ENCODE measurements at places on chromosomes 16 and 17.

- H3K4me3 ChIP-seq, result no peak overlapping the region
- peaks cover 13% of the 10 kb centered on the region for H3K27me3 ChIP-seq
- H3K36me3 ChIP-seq, result no peaks in the 10 kb centered on the region
These were observed 201.8 kb downstream of the CDH11 start for GRCh38 chr16:64919929-64920607.

DNA sequence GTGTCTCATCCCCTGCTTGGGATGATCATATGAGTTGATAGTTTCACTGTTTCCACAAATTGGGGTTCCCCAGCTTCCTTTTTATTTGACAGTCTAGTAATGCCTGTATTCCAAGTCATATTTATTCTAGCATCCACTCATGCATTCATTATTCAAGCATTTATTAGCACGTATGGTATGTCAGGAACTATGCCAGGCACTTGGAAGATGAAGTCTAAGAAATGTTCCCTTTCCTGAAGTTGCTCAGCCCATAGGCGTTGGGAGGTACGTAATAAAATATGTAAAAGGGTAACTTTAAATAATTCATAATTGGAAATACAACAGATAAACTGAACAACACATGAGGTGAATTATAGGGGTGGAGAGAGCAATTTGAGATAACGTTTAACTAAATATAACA lies 338.0 kb upstream of the MAF start:
- no peak overlapping the region for H3K4me3 ChIP-seq
- no peaks in the 10 kb centered on the region for H3K4me1 ChIP-seq
- H3K27me3 ChIP-seq, result peaks cover 11% of the 10 kb centered on the region
- no peak for DNase-seq
- H3K27ac ChIP-seq, result no peak overlapping the region

DNA sequence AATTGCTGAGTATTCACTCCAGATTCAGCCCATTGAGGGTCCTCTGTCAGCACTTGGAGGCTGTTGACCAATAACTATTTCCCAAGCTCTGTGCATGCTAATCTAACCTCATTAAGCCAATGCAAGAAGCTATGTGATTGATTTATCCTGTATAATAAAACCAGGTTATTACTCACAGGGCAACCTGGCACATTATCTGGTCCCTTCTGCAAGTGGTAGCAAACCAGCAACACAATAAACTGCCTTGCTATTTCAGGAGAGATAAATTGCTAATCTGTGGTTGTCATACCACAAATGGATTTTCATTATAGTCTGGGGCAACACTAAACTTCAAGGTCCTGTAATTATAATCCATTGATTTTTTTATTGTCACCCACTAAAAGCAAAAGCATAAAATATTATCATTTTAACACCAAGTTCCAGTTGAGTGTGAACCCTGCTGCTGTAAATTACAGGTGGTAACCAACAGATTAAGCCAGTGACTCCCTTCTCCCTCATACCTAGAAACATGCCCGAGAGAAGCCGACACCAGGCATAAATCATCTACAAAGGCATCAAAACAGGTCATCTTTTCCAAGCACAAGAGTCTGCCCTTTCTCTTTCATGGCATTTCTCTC lies 51.1 kb upstream of the SOX9 start:
- DNase-seq, result no peak
- H3K36me3 ChIP-seq, result peaks cover 8% of the 10 kb centered on the region
- no peaks in the 10 kb centered on the region for H3K4me1 ChIP-seq
- no peak overlapping the region for H3K4me3 ChIP-seq
- no peak overlapping the region for H3K27ac ChIP-seq

DNA sequence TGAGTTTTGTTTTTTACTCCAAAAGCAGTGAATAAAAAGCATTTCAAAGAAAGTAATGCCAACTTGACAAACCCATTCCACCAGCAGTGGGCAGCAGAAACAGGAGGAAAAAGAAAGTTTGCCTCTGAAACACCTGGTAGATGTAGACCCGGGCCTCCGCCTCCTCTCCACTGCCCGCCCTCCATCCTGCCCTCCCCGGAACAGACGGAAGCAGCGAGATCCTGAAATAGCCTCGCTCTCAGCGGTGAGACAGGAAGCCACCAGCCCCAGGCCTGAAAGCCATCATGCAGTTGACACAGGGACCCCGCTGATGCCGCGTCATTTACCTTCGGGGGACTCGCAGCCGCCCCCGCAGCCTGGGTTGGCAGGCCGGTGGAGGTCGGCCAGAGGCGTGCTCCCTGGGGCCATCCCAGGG lies 67.8 kb downstream of the C16orf78 start:
- H3K36me3 ChIP-seq, result no peaks in the 10 kb centered on the region
- H3K4me1 ChIP-seq, result peaks cover 66% of the 10 kb centered on the region
- H3K27ac ChIP-seq, result no peak overlapping the region
- peaks cover 28% of the 10 kb centered on the region for H3K27me3 ChIP-seq
- peak overlapping the region; percentile 47 for H3K4me3 ChIP-seq

DNA sequence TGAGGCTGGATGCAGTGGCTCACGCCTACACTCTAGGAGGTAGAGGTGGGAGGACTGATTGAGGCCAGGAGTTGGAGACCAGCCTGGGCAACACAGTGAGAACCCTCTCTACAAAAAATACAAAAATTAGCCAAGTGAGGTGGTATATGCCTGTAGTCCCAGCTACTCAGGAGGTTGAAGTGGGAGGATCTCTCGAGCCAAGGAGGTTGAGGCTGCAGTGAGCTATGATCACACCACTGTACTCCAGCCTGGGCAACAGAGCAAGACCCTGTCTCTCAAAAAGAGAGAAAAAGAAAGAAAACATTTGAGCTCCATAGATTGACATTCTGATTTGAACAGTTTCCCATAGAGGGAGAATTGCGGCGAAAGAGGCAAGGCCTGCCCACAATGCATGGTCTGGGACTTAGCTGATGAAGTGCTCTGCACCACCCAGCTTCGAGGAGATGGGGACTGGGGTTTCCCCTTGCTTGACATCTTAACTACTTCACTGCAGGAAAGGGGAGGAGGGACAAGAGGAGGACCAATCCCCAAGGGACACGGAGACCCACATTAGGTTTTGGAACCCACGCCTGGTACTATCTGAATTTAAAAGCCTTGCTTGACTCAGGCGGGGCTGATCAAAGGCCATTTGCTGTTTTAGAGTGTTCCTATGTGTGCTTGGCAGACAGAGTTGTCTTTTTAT lies 21.7 kb downstream of the MSI2 start:
- H3K4me3 ChIP-seq, result no peak overlapping the region
- H3K27me3 ChIP-seq, result peaks cover 3% of the 10 kb centered on the region
- H3K4me1 ChIP-seq, result peaks cover 96% of the 10 kb centered on the region
- H3K27ac ChIP-seq, result peak overlapping the region; percentile 89

GRCh38 chr17:68205251-68205807 lies 42.5 kb upstream of the AMZ2 start:
- peak; percentile 94 for DNase-seq
- H3K27ac ChIP-seq, result no peak overlapping the region
- peak overlapping the region; percentile 91 for H3K4me3 ChIP-seq
- H3K27me3 ChIP-seq, result peaks cover 51% of the 10 kb centered on the region
- H3K4me1 ChIP-seq, result peaks cover 24% of the 10 kb centered on the region
- H3K36me3 ChIP-seq, result peaks cover 20% of the 10 kb centered on the region

GRCh38 chr17:67689534-67690177 lies 28.1 kb upstream of the NOL11 start:
- H3K36me3 ChIP-seq, result peaks cover 26% of the 10 kb centered on the region
- no peak overlapping the region for H3K27ac ChIP-seq
- peaks cover 8% of the 10 kb centered on the region for H3K27me3 ChIP-seq

DNA sequence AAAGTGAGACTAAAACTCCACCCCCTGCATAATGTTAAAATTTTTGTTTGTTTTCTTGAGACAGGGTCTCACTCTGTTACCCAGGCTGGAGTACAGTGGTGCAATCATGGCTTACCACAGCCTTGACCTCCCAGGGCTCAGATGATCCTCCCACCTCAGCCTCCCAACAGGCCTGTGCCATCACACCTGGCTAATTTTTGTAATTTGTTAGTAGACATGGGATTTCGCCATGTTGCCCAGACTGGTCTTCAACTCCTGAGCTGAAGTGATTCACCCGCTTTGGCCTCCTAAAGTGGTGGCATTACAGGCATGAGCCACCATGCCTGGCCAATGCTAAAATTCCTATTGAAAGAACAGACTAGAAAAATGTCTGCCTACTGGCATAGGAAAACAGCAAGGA lies 103.8 kb downstream of the TRIM37 start:
- H3K27ac ChIP-seq, result no peak overlapping the region
- H3K27me3 ChIP-seq, result no peaks in the 10 kb centered on the region
- H3K4me1 ChIP-seq, result peaks cover 12% of the 10 kb centered on the region
- no peak overlapping the region for H3K4me3 ChIP-seq
- H3K36me3 ChIP-seq, result peaks cover 34% of the 10 kb centered on the region

GRCh38 chr17:54270499-54270898 lies 447.8 kb downstream of the KIF2B start:
- H3K36me3 ChIP-seq, result no peaks in the 10 kb centered on the region
- H3K4me1 ChIP-seq, result no peaks in the 10 kb centered on the region
- H3K27me3 ChIP-seq, result no peaks in the 10 kb centered on the region
- H3K4me3 ChIP-seq, result no peak overlapping the region
- DNase-seq, result no peak
- H3K27ac ChIP-seq, result no peak overlapping the region

- peak; percentile 61 for DNase-seq
- H3K27ac ChIP-seq, result no peak overlapping the region
These were observed 1.0 kb upstream of the CCNF start for GRCh38 chr16:2428051-2428783.

DNA sequence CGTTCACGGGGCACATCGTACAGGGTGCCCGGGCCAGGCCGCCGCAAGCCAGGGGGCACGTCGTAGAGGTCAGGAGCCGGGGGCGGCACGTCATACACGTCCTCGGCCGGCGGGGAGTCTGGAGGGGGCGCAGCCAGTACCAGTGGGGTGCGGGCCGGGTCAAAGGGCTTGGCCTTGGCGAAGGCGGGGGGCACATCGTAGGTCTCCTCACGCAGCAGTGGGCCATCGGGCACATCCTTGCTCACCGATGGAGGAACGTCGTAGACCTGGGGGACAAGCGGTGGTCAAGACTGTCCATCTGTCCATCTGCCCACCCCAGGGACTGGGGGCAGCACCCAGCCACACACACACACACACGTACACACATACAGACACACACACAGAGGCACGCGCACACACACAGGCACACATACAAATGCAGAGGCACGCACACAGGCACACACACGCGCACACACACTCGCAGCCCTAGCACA lies 15.7 kb downstream of the BCAR1 start:
- H3K27me3 ChIP-seq, result no peaks in the 10 kb centered on the region
- peaks cover 31% of the 10 kb centered on the region for H3K36me3 ChIP-seq
- no peak for DNase-seq
- H3K4me3 ChIP-seq, result no peak overlapping the region

GRCh38 chr16:81645266-81645694 lies 133.8 kb upstream of the PLCG2 start:
- peaks cover 92% of the 10 kb centered on the region for H3K4me1 ChIP-seq
- H3K36me3 ChIP-seq, result no peaks in the 10 kb centered on the region
- DNase-seq, result no peak
- no peak overlapping the region for H3K4me3 ChIP-seq

DNA sequence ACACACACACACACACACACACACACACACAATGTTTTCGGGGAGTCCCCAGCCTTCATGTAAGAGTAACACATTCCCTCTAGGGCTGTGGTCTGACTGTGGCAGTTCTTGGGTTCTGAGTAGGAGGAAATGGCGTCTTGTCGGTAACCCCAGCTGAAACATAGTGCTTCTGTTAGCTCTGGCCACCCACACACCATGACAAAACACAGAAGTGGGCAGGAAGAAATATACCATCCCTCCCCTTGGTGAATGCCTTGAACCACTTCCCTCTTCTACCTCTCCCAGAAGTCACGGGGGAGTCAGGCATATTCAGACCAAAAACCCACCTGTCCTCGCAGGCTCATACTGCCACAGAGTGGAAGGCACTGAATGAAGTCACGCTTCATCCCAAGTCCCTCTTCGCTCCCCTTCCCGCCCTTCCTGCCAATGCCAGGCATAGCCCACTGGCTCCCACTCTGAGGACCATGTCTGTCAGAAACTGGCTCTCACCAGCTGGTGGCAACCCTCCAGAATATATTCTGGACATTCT lies 11.5 kb downstream of the SLC35B1 start:
- H3K4me3 ChIP-seq, result no peak overlapping the region
- DNase-seq, result no peak
- H3K27me3 ChIP-seq, result peaks cover 15% of the 10 kb centered on the region
- H3K4me1 ChIP-seq, result peaks cover 25% of the 10 kb centered on the region
- no peak overlapping the region for H3K27ac ChIP-seq
- H3K36me3 ChIP-seq, result peaks cover 18% of the 10 kb centered on the region

GRCh38 chr16:19710191-19710908 lies 7.7 kb downstream of the KNOP1 start:
- no peak for DNase-seq
- peaks cover 65% of the 10 kb centered on the region for H3K36me3 ChIP-seq
- H3K27me3 ChIP-seq, result no peaks in the 10 kb centered on the region
- H3K4me1 ChIP-seq, result peaks cover 44% of the 10 kb centered on the region
- H3K27ac ChIP-seq, result peak overlapping the region; percentile 86

GRCh38 chr16:64990101-64990500 lies 131.8 kb downstream of the CDH11 start:
- DNase-seq, result no peak
- no peaks in the 10 kb centered on the region for H3K4me1 ChIP-seq
- H3K4me3 ChIP-seq, result no peak overlapping the region
- peaks cover 68% of the 10 kb centered on the region for H3K36me3 ChIP-seq
- H3K27me3 ChIP-seq, result no peaks in the 10 kb centered on the region

GRCh38 chr17:9935408-9935807 lies 30.3 kb upstream of the RCVRN start:
- H3K36me3 ChIP-seq, result no peaks in the 10 kb centered on the region
- peaks cover 22% of the 10 kb centered on the region for H3K27me3 ChIP-seq
- DNase-seq, result no peak
- H3K27ac ChIP-seq, result no peak overlapping the region
- no peak overlapping the region for H3K4me3 ChIP-seq

DNA sequence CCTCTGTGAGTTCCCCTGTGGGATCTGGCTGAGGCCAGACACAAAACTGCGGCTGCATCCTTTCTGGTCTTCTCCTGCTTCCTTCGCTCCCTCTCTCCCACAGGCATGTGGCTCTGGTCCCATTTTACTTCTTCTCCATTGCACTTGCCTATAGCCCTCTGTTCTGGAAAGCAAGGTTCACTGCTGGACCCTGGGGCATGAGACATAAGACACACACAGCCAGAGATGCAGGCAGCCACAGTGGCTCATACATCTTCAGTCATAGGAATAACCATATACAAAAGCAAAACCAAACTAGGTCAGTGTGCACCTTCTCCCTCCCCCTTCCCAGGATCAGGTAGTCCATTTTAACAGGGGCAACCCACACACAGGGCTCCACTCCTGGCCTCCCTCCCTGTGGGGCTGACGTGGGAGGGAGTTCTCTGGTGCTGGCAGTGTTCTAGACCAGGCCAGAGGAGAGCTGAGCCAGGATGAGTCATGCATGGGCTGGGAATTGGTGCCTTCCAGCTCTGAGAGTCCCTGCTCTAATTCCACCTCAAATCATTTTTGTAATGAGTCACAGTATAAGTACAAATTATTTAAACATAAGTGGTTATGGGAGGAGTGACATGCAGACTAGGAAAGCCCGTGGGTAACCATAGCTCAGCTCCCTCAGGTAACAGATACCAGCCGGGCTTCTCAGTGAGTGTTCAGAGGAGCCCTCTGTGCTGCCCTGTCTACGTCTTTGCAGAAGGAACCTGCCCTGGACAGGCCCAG lies 58.0 kb downstream of the ASIC2 start:
- H3K4me3 ChIP-seq, result no peak overlapping the region
- H3K36me3 ChIP-seq, result no peaks in the 10 kb centered on the region
- peaks cover 19% of the 10 kb centered on the region for H3K4me1 ChIP-seq
- DNase-seq, result no peak

- H3K27ac ChIP-seq, result no peak overlapping the region
- DNase-seq, result no peak
- no peaks in the 10 kb centered on the region for H3K4me1 ChIP-seq
- peaks cover 27% of the 10 kb centered on the region for H3K27me3 ChIP-seq
- no peak overlapping the region for H3K4me3 ChIP-seq
These were observed 17.2 kb upstream of the SLFN11 start for GRCh38 chr17:35390663-35391062.

- H3K27ac ChIP-seq, result peak overlapping the region; percentile 25
- no peak overlapping the region for H3K4me3 ChIP-seq
- peaks cover 8% of the 10 kb centered on the region for H3K4me1 ChIP-seq
These were observed 22.0 kb upstream of the GOT2 start for GRCh38 chr16:58755989-58756649.

Data from nephron progenitor cell (in vitro differentiated cells).